ENCODE measurements at places on chromosomes 3 and 15.

DNA sequence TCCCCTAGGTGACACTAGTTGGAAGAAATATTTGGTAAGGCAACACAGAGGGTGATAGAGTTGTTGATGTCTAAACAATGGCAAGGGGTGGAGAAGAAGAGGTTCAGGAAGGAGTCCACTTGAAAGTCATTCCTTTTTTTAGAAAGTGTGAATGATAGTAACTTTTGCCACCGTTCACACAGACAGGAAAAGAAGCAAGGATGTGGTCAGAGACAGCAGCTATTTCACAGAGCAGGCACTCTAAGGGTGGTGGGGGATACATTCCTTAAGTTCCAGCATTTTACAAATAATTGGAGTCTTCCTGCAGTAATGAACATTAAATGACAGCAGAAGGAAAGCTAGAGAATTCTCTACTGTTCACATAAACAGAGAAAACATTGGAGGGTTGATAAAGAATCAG, 75.4 kb upstream of the ZNF385D start:
- DNase-seq, result no peak

DNA sequence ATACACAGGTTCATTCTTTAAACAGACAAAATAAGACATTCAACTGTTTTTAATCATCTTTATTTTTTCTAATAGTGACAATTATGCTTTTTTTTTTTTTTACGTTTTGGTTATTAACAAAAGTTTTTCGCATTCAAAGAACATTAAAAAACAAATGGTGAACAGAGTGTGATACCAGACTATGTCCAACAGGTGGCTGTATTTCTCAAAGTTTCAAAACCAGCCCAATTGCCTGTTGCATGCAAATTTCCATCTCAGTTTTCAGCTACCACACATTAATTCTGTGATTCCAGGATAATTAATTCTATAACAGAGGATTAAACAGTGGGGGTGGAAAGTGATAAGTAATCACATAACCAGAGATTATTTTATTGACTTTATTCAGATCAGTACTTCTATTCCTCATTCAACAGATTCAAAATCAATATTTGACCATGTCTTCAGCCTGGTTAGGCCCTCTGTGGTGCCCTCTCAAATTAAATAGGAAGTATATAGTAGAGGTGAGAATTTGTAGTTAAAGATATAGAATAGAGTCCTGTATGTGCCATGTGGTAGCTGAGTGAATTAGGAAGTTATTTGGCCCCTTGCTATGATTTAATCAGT, 122.2 kb upstream of the DCBLD2 start:
- no peak for DNase-seq

DNA sequence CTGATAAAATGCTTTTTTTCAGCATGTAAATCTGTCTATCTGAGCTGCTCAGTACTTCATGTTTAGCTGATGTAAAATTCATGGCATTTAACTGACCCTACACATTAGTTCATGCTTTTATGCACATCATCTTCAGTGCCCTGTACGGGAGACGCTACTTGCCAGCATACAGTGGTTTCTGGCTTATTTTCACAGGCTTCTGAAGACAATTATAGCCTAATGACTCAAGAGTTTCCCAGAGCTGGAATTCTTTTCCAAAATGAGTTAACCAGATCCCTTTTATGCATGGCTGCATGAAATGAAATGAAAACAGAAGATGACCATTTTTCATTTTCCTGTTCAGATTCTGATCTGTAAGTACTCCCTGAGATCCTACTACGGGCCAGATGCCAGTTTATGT, 1061.5 kb downstream of the ROBO2 start:
- DNase-seq, result no peak

DNA sequence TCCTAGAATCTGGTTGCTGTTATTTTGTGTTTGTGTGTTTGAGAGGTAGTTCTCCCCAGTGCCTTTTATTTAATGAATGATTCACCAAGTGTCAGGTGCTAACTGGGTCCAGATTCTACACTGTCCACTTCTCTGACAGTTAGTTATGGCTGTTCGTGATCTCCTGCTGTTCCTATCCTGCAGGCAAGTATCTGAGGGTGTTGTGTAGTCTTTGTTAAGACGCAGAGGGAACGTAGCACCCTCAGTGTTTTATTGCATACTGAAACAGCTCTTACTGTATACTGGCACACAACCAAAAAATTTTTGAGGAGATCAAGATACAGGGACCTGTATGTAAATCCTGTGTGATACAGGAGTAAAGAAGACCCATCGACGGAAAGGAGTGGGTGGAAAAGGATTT, 1271.3 kb downstream of the ROBO1 start:
- DNase-seq, result no peak

DNA sequence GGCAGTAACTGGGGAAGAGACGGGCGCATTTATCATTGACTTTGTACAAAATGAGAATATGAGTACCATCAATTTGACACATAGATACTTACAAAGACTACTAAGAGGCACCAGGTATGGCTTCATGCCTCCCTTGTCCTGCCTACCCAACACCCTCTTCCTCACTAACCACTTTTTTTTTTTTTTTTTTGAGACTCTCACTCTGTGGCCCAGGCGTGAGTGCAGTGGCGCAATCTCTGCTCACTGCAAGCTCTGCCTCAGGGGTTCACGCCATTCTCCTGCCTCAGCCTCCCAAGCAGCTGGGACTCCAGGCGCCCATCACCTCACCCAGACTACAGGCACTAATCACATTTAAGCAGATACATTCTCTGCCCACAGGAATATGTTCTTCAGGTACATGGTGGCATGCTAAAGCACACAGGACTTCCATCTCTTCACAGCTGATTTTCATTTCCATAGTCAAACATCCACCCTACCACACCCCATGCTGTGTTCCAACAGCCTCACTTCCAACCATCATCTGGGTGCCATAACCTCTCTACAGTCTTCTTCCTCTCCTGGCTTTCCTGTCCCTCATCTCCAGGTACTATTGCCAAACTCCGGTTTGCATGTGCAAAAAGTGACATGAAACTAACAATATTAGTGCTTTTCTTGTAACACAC, 41.7 kb downstream of the RAB27A start:
- no peak for DNase-seq

GRCh38 chr3:19931767-19932188, 2.2 kb downstream of the EFHB start:
- no peak for DNase-seq

- DNase-seq, result no peak
Observed at GRCh38 chr3:21433751-21434150, 317.3 kb downstream of the ZNF385D start.

DNA sequence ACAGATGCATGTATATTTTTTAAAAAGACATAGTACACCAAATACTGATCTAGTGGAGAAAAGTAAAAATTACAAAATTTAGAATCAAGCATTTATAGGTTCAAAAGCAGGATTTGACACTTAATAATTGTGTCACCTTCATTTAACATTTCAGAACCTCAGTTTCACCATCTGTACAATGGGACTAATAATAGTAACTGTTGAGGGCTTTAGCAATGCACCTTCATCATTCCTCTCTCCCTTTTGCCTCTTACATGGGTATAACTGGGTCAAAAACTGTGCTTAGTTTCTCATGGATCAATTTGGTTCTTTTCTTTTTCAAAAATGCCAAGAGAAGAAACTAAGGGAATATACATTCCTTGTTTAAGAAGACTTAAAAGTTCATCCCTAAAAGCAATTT, 5.5 kb upstream of the TMEM212 start:
- DNase-seq, result no peak

- DNase-seq, result no peak
Observed at GRCh38 chr3:67090474-67090873, 92.4 kb downstream of the KBTBD8 start.

DNA sequence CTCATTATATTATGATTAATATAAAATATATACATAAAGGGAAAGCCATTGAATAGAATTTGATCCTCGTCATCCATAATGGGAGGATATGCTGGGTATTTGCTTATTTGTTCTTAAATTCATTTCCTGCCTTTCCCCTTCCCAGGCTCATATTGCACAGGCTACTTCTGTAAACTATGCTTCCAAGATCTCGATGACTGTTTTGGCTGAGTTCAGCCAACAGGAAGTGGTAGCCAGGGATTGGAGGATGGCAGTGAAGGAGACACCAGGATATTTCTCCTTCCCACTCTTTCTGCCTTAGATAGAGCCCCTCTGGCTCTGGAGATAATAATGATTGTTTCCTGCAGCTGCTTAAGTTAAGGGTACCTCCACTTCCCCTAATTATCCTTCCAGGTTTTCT, 44.3 kb upstream of the DYNC1LI1 start:
- DNase-seq, result no peak

GRCh38 chr3:32387512-32387911, 4.1 kb upstream of the CMTM7 start:
- no peak for DNase-seq

Measured in activated B cell treated with CpG ODN at 0.5 μM for 24 hours (primary cell).